ENCODE measurements at places on chromosomes 4 and X.
A peak's percentile ranks its signal among the peaks of the same experiment; 100 is the strongest.

- no peak for DNase-seq
Measured at GRCh38 chr4:140059159-140059558, 94.8 kb downstream of the MAML3 start.

- no peak for DNase-seq
Measured at GRCh38 chr4:111128327-111128726, 505.4 kb upstream of the PITX2 start.

- DNase-seq: no peak
Measured at GRCh38 chr4:73589261-73589847, 30.9 kb downstream of the RASSF6 start.

- no peak for DNase-seq
Measured at GRCh38 chr4:141891260-141892120, 255.1 kb downstream of the IL15 start.

GRCh38 chr4:100907465-100908454, 389.9 kb upstream of the EMCN start:
- no peak for DNase-seq

DNA sequence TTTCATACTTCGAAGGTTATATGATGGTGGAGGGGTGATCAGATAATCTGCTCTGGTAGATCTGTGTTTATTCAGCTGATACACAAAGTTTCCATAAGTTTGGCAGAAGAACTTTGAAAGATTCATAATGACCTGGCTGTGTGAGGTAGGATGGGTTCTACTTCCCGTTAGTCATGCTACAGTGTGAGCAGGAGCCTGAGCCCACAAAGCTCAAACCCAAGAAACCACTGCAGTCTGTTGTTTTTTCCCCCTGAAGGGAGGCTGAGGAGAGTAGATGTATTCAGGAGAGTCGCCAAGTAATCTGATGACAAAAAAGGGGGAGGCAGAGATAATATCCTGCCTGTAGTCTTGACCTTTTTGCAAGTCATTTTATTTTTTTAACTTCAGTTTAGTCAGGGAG, 52.8 kb upstream of the PPP3CA start:
- DNase-seq: peak; percentile 20

DNA sequence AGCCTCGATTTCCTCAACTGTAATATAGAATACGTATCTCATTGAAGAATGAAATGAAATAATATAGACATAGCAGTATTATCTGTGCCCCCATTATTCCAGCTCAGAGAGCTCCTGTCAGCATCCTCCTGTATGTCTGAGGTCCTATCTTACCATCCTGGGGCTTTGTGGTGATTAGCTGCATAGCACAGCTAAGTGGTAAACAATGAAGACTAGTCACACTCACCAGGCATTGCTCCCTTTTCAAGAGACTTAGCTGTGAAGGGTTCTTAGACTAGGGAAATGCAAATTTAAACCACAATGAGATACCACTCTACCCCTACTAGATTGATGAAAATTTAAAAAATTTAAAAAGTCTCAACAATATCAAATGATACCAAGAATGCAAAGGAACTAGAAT, 172.9 kb downstream of the SLC39A8 start:
- DNase-seq: no peak

DNA sequence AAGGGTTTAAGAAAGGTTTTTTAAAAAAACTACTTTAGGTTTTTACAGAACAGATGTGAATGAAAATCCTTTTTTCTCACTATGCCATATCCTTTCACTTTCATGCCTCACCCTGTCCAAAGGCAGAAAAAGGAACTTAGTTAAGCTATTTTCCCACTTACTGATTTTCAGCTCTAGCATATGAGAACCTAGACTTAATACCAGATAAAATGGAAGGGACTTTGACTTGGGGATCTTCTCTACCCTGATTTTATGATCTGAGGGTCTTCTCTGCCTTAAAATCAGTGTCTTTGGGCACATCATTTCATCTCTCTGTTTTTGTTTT, 42.4 kb downstream of the FNIP2 start:
- DNase-seq: no peak

- no peak for DNase-seq
Measured at GRCh38 chr4:94920369-94920768, 162.6 kb downstream of the BMPR1B start.

- no peak for DNase-seq
Measured at GRCh38 chr4:144969821-144970220, 128.2 kb downstream of the ANAPC10 start.

DNA sequence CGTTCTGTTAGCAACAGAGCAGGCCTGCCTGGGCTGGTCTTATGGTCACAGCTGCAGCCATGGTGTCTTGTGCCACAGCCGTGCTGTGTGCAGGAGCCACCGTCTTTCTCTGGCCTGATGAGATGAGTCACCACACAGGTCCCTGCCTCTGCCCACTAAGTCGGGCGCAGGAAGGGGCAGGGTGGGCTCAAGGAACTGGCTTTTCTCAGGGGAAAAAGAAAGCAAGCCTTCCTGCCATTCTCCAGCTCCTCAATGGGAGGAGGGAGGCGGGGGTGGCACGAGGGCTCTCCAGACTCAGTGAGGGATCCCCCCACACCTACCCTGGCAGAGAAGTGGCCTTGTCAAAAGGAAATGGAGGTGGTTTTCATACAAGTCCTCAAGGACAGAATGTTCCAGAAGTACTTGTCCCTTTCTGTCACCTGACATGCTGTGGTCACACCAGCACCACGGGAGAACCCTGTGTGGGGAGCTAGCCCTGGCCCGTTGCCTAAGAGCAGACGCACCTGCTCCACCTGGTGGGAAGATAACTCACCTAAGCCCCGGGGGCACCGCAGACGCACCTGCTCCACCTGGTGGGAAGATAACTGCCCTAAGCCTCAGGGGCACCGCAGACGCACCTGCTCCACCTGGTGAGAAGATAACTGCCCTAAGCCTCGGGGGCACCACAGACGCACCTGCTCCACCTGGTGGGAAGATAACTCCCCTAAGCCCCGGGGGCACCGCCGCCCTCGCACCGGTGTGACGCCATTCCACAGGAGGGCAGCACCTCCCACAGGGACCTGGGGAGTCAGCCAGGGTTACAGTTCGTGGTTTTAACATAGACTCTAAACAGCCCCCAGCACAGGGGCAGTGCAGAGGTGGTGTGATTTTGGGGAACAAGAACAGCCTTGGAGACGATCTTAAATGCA, 18.5 kb downstream of the UVSSA start:
- DNase-seq: no peak

DNA sequence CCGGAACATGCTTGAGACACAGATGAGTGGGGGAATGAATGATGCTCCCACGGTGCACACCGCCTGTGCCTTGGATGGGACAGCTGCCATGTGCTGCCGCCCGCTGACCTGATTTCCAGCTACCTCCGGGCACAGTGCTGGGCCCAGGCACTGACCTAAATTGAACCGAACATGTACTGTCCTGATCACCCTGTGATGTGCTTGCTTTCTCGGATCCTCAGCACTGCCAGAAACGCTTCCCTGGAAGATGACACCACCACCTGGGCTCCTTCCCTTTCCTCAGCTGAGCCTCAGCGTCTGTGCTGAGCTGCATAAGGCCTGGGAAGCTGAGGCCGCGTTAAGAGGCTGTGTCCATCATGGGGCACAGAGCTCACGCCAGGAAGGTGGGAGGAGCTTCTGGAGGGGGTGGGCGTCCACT, 39.3 kb upstream of the MXD4 start:
- no peak for DNase-seq

DNA sequence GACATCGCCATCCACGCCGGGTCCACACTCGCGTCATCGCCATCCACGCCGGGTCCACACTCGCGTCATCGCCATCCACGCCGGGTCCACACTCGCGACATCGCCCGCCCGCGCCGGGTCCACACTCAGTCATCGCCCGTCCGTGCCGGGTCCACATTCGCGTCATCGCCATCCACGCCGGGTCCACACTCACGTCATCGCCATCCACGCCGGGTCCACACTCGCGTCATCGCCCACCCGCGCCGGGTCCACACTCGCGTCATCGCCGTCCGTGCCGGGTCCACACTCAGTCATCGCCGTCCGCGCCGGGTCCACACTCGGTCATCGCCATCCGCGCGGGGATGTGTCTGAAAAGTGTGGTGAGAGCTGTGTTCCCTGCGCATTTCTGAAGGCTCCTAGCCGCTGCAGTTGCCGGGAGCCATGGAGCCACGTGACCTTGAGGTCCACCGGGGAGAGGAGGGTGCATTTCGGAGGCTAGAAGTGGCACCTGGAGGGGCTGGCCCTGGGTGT, 17.3 kb downstream of the PCGF3 start:
- DNase-seq: no peak

DNA sequence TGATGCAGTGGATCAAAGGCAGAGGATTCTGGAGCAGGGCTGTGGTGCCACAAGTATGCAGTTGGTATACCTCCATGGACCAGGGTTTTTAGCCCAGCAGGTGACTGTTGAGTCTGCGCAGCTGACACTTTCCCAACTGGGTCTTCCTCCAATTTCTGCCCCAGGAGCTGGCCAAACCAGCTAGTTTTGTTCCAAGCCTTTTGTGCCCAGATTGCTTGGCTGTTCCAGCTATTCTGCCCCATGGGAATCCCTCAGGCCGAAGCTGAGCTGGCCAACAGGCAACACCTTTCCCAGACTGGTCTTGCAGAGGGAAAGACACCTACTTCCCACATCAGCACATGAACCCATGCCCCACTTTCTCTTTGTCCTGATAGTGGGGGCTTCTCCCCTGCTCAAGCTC, 22.8 kb upstream of the ANKRD17 start:
- no peak for DNase-seq

- DNase-seq: no peak
Measured at GRCh38 chr4:132427125-132427524, 722.0 kb upstream of the PCDH10 start.

- no peak for DNase-seq
Measured at GRCh38 chr4:45640281-45640680, 483.6 kb downstream of the GABRG1 start.

GRCh38 chr4:155972098-155972497, 18.4 kb upstream of the CTSO start:
- no peak for DNase-seq

DNA sequence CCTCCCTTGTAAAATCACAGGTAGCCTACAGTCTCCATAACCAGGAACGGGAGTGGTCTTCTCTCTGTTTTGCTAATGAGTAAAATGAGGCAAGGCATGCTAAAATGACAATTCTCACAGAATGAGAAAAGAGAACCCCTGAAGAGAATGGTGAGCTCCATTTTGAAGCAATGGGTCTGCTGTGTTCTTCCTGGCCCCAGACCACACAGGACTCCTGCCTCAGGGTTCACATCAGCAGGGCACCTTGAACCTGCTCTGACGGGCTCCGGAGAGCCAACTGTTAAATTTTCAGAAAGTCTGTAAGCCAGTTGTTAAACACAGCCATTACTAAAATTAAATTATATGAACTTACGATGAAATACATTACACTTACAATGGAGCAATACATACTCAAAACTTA, 32.1 kb upstream of the RBM47 start:
- DNase-seq: no peak

GRCh38 chrX:115363372-115363771, 73.9 kb downstream of the LUZP4 start:
- no peak for DNase-seq

GRCh38 chrX:65253817-65254216, 277.6 kb upstream of the ZC4H2 start:
- DNase-seq: no peak

- DNase-seq: no peak
Measured at GRCh38 chr4:70844180-70844579, 4.5 kb upstream of the GRSF1 start.

GRCh38 chr4:17695341-17695740, 80.9 kb downstream of the MED28 start:
- no peak for DNase-seq

DNA sequence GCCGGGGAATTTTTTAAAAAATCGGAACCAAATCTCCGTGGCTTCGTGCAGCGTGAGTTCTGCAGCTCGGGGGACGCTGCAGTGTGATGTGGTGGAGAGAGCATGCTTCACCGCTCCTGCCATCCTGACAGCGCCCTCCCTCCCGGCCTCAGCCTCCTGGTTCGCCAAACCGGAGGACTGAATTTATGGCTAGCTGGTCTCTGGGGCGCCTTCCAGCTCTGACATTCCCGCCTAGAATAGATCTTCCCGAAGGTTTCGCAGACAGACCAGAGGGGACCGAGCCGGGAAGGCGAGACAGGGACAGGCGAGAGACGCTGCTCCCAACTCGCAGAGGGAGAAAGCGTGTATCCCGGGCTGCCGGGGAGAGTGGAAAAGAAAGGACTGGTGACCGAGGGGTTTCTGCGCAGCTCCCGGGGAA, 25.9 kb downstream of the HOPX start:
- peak; percentile 27 for DNase-seq

DNA sequence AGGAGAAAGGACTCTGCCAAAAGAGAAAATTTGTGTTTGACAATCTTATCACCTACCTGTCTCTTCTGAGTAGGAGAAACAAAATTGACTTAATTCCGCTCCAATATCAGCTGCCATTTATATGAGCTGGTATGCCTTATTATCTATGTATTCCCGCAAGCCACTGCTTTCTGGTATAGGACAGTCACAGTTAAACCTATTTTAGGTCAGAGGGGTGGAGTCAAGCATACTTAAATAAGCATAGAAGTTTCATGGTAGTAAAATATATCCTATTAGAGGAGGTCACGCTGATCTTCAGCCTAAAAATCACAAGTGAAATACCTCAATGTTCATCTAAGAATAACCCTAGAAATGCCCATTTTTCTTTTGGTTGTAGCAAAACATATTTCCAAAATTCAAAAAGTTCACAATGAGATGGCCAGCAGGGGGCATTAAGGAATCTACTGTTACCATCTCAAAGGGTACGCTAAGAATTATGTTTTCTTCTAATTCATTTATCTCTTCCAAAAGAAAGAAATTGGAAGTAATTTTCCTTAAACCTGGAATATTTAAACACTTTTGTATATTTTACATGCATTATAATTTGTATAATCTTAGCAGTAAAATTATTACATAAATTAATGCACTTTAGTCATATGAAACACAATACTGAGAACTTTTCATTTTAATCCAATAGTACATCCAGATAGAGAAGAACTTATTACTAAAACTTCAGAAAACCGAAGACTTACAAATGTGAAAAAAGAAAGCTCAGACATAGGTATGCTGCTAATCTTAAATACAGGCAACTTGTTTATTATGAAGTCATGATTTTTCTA, 10.5 kb downstream of the PPAT start:
- DNase-seq: peak; percentile 27

GRCh38 chrX:17968367-17968766, 107.3 kb upstream of the RAI2 start:
- DNase-seq: no peak

DNA sequence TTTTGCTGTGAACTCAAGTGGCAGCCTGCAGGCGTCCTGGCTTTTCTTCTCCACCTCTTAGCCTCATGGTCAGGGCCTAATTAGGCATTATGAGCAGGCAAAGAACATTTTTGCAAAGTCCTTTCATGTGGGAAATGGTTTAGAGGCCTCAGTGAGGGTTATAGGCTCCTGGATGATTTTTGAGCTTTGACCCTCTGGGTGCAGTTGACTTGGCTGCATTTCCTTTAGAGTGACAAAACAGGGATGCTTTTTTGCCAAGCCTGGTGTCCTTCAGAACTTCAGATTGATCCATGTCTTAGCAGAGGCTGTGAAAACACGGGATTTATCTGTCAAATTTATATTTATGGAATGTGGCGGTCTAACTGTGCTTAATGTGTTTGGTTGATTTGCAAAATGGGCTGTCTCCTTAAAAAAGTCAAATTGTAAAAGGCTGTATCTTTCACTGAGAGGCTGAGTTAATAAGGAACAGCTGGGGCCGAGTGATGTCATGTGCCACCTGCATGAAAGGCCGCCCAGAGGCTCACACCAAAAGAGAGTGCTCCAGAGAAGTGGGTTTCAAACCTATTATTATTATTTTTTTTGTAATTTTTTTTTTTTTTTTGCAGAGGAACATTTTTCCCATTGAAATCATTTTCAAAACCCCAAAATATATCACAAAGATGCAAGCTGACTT, 192.2 kb upstream of the ARX start:
- no peak for DNase-seq

Data from activated CD4-positive, alpha-beta T cell treated with anti-CD3 and anti-CD28 coated beads, Interleukin-2, amount 50 U/mL, for 48 hours (primary cell).